GF-D8 (cell line): ENCODE measurements at places on chromosomes 11 and 22.

DNA sequence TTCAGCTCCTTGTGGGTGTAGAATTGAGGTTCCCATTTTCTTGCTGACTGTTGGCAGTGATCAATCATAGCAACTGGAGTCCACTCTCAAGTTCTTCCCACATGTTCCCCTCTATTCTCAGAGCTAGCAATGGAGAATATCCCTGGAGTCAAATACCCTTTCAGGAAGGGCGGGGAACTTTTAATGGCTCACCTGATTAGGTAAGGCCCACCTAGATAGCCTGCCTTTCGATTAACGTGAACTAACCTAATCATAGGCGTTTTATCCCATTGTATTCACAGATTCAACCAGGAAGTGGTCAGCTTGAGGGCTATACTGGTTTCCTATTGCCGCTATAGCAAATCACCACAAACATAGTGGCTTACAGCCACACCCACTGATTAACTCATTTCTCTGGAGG lies 7.1 kb upstream of the LRRC55 start:
- DNase-seq = no peak

DNA sequence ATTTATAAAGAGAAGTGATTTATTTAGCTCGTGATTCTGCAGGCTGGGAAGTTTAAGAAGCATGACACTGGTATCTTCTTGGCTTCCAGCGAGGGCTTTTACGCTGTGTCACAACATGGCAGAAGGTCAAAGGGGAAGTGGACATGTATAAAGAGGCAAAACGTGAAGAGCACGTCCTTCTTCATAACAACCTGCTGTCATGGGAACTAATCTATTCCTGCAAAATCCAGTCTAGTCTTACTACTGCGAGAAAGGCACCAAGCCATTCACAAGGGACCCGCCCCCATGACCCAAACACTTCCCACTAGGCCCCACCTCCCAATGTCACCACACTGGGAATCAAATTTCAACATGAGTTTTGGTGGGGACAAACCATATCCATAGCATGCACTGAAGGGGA lies 58.3 kb downstream of the AMOTL1 start:
- DNase-seq = no peak

GRCh38 chr11:130737866-130738431 lies 178.3 kb downstream of the SNX19 start:
- no peak for DNase-seq

DNA sequence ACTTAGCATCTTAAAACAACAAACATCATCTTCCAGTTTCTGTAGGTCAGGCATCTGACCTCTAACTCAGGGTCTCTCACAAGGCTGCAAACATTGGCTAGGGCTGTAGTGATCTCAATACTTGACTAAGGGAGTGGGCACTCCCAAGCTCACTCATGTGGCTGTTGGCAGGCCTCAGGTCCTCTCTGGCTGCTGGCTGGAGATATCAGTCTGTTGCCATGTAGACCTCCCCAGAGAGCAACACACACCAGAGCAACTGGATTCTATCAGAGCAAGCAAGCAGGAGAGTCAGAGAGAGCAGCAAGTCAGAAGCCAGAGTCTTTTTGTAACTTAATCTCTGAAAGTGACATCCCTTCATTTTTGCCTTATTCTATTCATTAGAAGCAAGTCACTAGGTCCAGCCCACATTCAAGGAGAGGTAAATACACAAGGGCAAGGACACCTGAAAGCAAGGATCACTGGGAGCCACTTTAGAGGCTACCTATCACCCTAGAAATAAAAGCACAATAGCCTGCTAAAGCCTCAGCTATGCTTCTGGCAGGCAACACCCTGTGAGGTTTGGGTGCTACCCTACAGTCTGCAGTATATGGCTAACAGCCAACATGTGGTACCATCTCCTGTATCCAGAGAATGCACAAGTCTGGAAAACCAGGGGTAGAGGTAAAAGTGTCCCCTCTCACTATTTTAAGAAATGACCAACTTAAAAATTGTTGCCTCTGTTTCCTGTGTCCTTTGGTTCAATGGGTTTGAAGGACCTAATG lies 33.5 kb upstream of the CD44 start:
- DNase-seq = no peak

GRCh38 chr11:119205574-119206510 lies at the start of gene CBL:
Gene CBL, plus strand, starts transcription at chr11:119206339. Its CDS starts 79 bp downstream, at chr11:119206418.
- DNase-seq = peak; percentile 90

DNA sequence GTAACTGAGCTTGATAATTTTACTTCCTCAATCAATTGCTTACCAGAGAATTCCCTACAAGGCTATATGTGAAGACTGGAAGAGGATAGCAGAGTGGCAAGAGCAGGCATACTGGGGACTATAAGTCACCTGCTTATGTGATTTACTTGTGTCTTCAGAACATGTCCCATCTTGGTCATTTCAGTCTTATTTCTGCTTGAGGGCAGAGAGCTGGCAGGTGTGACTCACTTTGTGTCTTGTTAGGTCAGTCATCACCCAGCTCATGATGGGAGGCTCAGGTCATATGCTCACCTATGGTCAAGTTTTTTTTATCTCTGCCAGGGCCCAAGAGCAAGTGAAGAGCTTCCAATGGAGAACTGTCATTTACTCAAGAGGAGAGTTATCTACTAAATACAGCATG lies 6.2 kb downstream of the SRSF8 start:
- no peak for DNase-seq

DNA sequence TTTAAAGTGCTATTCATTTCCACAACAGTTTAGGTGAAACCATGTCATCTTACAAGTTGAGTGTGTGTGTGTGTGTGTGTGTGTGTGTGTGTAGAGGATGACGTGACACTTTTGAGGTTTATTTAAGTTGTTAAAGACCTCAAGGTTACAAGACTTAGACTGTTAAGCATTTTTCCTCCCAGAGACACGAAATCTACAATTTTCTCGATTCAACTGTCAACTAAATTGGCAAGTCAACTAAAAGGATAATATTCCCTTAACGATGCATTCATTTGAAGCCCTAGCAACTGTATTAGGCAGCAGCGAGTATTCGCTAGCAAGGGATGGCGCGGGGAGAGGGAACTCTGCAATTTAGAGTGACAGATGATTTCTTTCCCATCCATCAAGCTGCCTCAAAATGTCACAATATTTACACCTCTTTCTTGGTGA lies 17.6 kb upstream of the BDNF start:
- no peak for DNase-seq

GRCh38 chr11:73661035-73661628 lies 14.8 kb downstream of the PLEKHB1 start:
- DNase-seq = peak; percentile 2

DNA sequence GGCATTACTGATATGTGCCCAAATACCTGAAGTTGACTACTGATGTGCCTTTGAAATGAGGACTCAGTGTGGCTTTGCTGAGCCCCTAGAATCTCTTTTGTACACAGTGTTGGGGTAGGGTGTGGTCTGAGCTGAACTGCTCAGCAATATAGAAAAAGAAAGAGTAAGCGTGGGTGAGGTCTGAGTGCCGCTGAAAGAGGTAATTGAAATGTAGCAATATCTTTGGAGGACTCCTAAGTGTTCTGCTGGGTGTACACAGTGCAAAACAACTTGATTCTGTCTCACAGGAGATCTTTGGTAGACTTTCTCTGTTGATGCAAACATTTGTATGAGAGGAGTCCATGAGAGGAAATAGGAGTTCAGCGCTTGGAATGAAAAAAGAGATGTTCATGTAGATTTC lies 73.7 kb upstream of the PTPN5 start:
- no peak for DNase-seq

DNA sequence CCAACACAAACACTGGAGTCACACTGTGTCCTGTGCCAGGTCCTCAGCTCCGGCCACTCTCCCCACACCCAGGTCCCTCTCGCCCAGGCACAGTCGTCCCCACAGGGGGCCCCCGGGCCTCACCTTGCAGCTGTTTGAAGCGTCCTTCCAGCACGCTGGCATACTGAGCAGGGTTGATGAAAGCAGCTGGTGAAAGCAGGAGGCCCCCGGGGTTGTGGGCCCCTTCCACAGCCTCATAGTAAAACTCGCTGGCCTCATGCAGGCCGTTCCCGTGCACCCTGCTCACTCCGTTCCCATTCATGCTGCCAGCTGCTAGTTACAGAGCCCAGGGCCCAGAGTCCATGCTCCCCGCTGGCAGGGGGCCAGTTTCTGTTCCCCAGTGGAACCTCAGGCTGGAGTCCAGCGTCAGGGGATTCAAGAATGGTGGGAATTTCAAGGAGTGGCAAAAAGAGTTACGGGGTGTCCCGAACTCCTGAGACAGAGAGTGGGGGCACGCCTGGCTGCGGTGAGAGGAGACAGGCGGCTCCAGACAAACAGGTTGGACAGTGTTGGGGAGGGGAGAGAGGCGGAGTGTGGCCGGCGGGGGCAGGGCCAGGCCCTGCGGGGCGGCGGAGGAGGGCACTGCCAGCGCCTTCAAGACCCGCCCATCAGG lies 10.6 kb downstream of the SPTBN2 start:
- no peak for DNase-seq

GRCh38 chr11:1292018-1292643 lies 17.3 kb downstream of the TOLLIP start:
- no peak for DNase-seq

DNA sequence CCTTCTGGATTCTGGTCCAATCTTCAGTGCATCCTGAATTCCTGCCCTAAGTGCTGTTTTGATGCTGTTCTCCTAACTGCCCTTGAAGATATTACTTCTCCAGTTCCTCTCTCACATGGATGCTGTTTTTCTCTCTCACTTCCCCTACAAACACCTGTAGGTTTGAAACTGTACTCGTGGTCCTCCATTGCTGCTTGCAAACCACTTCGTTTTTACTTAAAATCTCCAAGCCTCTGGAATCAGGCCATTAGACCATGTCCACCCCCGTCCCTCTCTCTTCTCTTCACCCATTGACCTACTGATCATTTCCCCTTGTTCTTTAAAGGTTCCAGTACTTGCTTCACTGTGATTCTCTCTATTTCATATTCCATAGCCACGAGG lies 988.1 kb downstream of the NTM start:
- DNase-seq = no peak

DNA sequence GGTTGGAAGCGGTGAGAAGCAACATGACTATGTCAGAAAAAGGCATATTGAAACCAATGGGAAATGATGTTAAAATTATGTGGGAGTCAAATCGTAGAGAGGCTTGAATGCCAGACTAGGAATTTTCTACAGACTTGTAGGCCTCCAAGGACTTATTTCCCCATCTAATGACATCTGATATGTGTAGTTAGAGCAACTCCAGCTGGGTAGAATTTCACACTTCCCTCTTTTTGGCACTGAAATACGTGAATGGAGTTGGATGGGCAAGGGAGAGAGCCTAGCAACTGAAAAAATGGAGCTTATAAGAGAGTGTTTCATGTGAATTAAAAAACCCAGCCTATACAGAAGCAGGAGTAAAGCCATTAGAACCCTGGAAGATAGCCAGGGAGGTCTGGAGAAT lies 304.2 kb downstream of the INSC start:
- no peak for DNase-seq

GRCh38 chr22:49325531-49326395 lies 501.9 kb downstream of the BRD1 start:
- no peak for DNase-seq

DNA sequence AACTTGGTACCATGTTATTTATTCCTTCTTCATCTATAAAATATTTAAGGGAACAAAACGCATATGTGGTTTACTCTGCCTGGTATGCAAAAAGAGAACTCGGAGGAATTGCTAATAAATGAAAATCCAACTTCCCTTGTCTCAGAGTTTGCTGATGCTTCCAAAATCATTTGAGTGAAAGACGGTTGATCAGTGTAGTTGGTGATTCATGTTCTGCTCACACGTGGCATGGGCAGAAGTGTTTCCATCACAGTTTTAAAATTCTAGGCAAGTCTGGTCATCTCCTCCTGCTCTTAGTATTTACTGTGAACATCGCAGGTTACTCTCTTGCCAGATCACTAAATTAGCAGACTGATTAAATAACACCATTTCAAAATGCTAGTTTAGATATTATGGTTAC lies 11.9 kb upstream of the PARVB start:
- no peak for DNase-seq

DNA sequence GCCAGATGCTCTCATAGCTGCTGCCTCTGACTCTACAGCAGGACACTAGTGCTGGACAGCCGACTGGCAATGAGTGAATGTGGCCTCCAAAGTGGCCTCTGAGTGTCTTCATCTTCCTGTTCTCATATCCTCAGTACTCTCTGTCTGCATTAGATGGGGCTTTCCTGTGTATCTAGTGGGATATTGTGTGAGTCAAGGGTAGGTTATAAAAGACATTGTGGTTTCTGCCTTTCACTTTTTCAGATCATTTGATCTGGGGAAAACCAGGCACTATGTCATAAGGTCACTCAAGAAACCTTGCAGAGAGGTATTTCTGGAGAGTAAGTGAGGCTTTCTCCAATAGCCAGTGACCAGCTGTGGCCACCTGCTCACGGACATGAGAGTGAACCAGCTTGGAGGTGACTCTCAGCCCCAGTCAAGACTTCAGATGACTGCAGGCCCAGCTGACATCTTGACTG lies 333.6 kb upstream of the NCAM1 start:
- no peak for DNase-seq

DNA sequence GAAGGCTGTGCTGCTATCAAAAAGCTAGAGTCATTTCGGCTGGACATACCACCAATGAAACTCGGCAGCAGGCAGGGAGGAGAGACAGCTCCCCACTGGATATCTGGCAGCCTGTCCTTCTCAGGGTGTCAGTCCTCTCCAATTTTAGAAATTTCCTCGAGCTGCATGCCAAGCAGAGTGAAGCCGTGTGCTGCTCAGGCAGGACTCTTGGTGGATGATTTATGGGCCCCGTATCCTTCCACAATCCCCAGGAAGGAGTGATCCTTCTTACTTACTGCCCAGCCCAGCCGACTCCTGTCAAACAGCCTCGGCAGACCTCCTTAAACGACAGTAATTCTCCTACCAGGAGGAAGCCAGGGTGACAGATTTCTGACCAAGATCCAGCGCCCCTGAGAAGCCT lies 410.4 kb downstream of the TENM4 start:
- DNase-seq = no peak

GRCh38 chr22:23565305-23565914 lies 14.7 kb downstream of the IGLL1 start:
- DNase-seq = peak; percentile 32

- no peak for DNase-seq
Observed at GRCh38 chr11:32820497-32820896, 9.2 kb upstream of the PRRG4 start.

- DNase-seq = no peak
Observed at GRCh38 chr11:110883256-110883655, 171.0 kb upstream of the ARHGAP20 start.

DNA sequence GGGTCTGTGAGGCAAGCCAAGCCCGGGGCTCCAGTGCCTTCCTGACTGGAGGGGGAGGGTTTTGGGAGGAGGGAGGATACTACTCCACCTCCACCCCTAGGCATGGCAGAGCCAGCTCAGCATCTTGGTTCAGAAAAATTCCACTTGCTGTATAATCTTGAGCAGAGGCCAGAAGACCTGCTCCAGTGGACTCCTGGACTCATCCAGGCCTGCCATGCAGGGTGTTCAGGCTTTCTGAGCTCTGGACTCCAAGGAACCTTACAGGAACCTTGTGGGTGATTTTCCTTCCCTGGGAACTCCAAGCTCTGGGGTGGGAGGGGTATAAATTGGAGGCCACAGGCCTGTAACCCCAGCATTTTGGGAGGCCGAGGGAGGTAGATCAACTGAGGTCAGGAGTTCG lies 9.4 kb downstream of the CSDC2 start:
- no peak for DNase-seq

- DNase-seq = no peak
Observed at GRCh38 chr22:41893591-41894375, 21.1 kb downstream of the SHISA8 start.
